HT-29 (cell line): ENCODE measurements at places on chromosomes 1 and 21.

DNA sequence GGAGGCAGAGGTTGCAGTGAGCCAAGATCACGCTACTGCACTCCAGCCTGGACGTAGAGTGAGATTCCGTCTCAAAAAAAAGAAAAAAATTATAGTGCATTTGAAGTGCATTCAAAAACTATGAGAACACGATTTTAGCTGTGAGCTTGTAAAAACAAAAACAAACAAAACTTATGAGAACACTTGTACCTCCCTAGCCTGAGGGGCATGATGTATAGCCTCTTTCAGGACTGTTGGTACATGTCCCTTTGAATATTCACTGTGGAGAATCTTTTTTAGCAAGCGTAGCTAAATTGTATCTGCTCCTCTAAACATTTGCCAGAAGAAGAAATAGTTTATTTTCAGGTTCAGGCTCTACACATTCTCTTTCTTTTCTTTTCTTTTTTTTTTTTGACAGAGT lies 9.5 kb upstream of the DEGS1 start:
- no peak for DNase-seq

- peak; percentile 13 for DNase-seq
Observed at GRCh38 chr1:196481616-196482015, 126.6 kb downstream of the KCNT2 start.

GRCh38 chr1:24898152-24898908 lies 31.7 kb downstream of the RUNX3 start:
- peak; percentile 60 for DNase-seq

GRCh38 chr1:218985424-218985984 lies 188.2 kb upstream of the LYPLAL1 start:
- no peak for DNase-seq

- no peak for DNase-seq
Observed at GRCh38 chr21:30227128-30227527, 11.2 kb upstream of the CLDN8 start.
